HFFc6 (cell line): ENCODE measurements at places on chromosomes 1 and 21. TPM values are rescaled to one million over a fixed set of nuclear protein-coding genes. Genes with fewer than 3 reads are reported as not detected.

CD34 gene
- total RNA-seq: 0.29 to 0.47 TPM (median 0.44 TPM) in 3 replicates

DNA sequence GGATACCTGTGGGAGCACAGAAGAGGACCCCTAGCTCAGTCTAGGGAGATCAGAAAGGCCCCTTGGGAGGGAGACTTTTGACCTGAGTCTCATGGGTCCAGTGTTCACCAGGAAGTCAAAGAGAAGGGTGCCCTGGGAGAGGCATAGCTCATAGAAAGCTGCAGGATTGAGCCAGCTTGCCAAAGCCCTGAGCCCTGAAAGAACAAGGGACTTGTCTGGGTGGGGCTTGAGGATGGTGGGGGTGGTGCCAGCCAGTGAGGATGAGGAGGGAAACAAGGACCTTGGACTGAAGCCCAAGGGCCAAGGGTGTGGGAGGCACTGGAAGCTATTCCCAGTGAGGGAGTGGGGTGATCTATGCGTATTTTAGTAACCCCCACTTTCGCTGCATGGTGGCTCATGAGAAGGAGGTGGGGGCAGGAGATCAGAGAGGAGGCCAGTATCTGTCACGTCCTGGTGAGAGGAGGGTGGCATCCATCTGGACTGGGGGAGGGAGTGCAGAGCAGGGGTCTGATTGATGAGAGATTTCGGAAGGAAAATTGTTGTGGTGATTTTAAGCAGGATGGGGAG lies 28.4 kb downstream of the DMBX1 start:
- no peak for DNase-seq
- peaks cover 14% of the 10 kb centered on the region for H3K27me3 ChIP-seq
- no peak overlapping the region for H3K4me3 ChIP-seq
- H3K36me3 ChIP-seq: no peaks in the 10 kb centered on the region
- no peak overlapping the region for H3K27ac ChIP-seq

KLHL12 gene
- total RNA-seq: 26.1 to 28.6 TPM (median 28.1 TPM) in 3 replicates

TIAM1 gene
- total RNA-seq: 0.11 TPM in 1 of 2 replicates, not detected in the other

DNA sequence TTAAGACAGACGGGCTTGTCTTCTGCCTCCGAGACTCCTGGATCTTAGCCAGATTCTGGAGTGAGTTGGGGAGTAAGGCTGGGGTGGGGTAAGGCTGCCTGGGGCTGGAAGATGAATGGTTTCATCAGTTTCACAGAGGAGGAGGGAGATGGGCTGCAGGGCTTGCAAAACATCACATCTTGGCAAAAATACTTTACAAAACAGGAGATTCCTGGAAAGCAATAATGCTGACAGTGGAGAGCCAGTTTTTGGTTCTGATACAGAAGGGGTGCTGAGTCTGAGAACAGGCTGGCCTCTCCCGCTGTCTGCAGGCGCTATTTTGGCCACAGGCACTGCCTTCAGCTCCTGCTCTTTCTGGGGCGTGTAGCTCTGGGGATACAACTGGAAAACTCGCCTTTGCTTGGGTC lies 83.4 kb upstream of the KCNE2 start:
- peaks cover 6% of the 10 kb centered on the region for H3K4me1 ChIP-seq
- no peak overlapping the region for H3K27ac ChIP-seq
- H3K27me3 ChIP-seq: peaks cover 36% of the 10 kb centered on the region
- no peak overlapping the region for H3K4me3 ChIP-seq

CYP4Z1 gene
- not detected in 2 replicates for total RNA-seq

DNA sequence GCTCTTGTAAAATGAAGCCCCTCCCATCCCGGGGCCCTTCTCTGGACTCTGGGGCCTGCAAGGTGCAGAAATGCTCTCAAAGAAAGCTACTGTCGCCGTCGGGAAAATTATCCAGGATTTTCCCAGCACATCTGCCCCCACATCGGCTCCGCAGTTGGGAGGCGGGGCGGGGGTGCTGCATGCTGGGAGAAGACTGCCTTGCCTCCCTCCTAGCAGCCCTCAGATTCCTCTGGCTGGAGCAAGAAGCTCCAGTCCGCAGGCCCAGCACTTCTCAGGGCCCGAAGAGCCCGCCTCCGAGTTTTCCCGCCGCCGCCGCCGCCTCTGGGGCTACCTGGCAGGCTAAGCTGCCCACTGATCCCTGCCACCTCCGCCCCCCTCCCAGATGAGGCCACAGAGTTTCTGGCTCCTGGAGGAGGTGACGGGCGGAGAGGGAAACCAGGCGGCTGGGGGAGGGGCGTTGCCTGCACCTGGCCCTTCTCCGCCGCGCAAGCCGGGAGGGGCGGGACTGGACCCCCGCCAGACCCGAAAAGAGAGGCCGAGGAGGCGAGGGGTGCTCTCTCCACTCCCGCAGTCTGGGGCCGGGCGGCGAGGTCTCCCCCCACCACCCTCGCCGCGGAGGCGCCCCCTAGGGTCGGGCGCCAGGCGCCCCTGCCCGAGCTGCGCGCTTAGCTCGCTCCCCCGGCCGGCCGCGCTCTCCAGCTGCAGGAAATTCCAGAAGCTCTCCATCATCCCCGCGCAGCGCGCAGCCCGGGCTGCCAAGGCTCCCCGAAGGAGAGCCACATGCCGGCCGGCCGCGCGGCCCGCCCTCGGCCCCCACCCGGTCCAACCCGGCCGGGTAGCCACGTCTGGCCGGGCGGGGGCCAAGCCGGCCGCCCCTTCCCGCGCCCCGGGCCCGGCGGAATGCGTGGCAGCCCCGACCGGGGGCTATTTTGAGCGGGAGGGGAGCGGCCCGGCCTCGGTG lies 28.8 kb downstream of the AHDC1 start:
- peaks cover 5% of the 10 kb centered on the region; the same call in 1 of the 2 replicates for H3K36me3 ChIP-seq
- peak overlapping the region; percentile 63 for H3K27ac ChIP-seq
- peaks cover 65% of the 10 kb centered on the region for H3K4me1 ChIP-seq
- peak; percentile 79 for DNase-seq
- peak overlapping the region; percentile 62 for H3K4me3 ChIP-seq

GUCA2A gene
- total RNA-seq: not detected in 3 replicates

DNA sequence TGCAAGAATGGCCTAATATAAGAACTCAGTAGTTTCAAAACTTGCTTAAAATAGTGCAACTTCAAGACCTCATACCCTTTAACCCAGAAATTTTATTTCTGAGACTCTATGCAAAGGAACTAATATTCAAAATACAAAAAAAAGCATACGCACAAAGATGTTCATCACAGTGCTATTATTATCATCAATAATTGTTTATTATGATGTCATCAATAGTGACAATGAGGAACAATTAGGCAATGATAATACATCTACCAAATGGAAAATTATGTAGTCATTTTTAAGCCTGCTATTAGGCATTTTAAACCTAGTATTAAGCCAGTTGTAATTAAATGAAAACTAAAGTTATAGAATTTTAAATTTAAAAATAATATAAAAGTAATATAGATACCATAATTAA lies 3.3 kb downstream of the TTLL7 start:
- peaks cover 31% of the 10 kb centered on the region for H3K4me1 ChIP-seq
- no peak overlapping the region for H3K4me3 ChIP-seq
- no peak overlapping the region for H3K27ac ChIP-seq
- no peaks in the 10 kb centered on the region for H3K27me3 ChIP-seq
- no peak for DNase-seq

DNA sequence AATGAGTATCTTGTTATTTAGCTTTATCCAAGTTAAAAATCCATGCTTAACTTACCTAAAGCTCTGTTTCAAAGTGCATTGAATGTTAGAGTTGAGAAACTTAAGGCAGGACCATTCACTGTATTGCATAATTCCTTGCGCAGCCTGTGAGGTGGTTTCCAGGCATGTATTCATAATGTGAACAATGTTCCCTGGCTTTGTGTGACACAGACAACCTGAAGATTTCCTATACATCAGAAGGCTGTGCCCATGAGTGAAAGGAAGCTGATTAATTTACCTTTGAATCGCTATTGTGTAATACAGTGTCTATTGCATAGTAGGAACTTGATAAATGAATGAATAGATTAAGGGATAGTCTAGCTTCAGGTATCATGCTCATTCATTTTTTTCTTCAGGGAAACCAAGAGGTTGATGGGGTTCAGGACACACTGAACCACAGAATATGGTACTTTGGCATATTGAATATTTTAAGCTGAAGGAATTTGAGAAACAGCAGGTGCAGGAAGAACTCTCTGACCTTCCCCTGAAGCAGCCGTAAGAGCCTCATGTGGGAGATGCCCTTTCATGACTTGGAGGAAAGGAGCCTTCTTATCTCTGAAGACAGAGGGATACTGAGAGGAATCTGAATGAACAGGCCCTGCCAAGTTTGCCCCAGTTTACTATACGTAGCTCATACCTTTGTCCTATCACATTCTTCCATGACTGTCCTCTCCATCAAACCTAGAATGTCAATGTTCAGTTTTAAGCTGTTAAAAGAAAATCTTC lies 88.6 kb upstream of the GNG12 start:
- no peak for DNase-seq
- H3K4me1 ChIP-seq: no peaks in the 10 kb centered on the region
- no peaks in the 10 kb centered on the region for H3K36me3 ChIP-seq
- H3K27me3 ChIP-seq: no peaks in the 10 kb centered on the region
- no peak overlapping the region for H3K4me3 ChIP-seq
- H3K27ac ChIP-seq: no peak overlapping the region

DNA sequence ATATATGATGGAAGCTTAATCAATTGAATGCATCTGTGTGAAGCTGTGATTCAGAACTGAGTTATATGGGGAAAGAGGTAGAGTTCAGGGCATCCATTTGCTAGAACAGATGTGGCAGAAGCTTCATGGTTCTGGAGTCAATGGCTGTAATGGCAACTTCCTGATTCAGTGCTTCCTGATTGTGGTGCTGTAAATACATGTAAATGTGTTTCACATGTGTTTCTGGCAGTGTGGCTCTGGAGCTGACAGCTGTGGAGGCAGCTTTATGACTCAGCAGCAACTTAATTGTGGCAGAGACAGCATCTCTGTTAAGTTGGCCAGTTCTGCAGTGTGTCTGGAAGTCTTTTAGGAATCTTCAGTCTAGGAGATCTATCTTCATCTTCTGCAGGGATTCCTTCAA lies 226.6 kb upstream of the ZRANB2 start:
- peak; percentile 32 for DNase-seq
- no peaks in the 10 kb centered on the region for H3K36me3 ChIP-seq
- no peak overlapping the region for H3K27ac ChIP-seq
- no peak overlapping the region for H3K4me3 ChIP-seq

DNA sequence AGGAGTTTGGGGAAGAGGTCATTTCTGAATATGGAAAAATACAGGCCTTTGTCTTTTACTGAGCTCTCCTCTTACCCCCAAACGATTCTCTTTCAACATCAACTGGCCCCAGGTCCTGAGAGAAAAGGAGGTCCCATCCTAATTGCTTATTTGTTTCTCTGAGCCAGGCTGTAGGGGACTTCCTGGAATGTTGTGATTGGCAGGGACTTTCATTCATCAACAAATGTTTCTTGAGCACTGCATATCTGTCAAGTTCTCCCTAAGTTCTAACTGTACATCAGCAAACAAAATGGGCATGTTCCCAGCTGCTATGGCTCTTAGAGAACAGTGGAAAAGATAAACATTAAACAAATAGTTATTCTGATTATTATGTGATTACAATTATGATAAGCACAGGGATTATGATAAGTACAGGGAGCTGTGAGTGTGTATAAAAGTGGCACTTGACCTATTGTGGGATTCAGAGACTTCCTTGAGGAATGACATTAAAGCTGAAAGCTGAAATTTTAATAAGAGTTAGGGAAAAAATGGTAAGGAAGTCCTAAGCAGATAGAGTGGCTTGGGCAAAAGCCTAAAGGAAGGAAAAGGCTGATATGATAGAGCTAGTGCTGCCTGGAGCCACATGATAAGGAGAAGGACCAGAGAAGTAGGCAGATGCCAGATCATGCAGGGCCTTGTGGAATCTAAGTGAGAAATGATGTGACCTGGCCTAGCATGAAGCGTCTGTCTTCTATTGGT lies 11.6 kb downstream of the GPX7 start:
- H3K4me1 ChIP-seq: no peaks in the 10 kb centered on the region
- peaks cover 9% of the 10 kb centered on the region for H3K27me3 ChIP-seq
- no peak overlapping the region for H3K27ac ChIP-seq
- H3K36me3 ChIP-seq: no peaks in the 10 kb centered on the region
- no peak overlapping the region for H3K4me3 ChIP-seq

TDRD10 gene
- total RNA-seq: not detected in 3 replicates

DNA sequence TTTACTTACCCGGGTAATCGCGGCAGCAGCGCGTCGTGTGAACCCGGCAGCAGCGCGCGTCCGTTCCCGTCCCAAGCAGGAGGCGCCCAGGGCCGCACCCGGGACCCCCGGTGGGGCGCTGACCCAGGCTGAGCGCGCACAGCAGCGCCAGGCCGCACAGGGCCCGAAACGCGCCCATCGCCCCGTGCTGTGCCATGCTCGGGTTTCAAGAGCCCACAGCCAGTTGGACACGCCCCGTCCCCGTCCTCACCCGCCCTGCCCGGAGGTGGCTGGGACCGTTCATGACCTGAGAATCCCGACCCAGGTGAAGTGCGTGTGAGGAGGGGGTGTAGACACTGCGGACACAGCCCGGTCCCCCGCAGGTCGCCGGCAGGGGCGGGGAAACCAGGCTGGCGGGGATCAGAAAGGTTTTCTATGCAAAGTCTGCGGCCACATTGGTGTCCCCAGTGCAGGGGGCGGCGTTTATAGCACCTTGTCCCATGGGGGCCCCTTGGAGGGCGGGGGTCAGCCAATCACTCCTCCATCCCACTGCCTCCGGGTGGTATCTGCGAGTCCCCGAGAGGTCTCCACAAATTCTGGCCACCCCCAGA lies at the start of gene TNFRSF18:
TSS of gene TNFRSF18 (minus strand) at position 217 of the 590 bp plus-strand sequence. CDS start at position 196, 21 bp downstream.
- DNase-seq: no peak
- H3K27me3 ChIP-seq: no peaks in the 10 kb centered on the region
- no peaks in the 10 kb centered on the region for H3K36me3 ChIP-seq
- peaks cover 13% of the 10 kb centered on the region for H3K4me1 ChIP-seq
- no peak within 1 kb of the TSS for H3K27ac ChIP-seq
- no peak within 1 kb of the TSS for H3K4me3 ChIP-seq

CYYR1 gene
- not detected in 3 replicates for total RNA-seq

BOLA1 gene
- 6.7 to 9.0 TPM (median 6.9 TPM) in 3 replicates for total RNA-seq

GRCh38 chr21:44714905-44715304 lies 3.5 kb upstream of the TSPEAR start:
- no peak overlapping the region for H3K4me3 ChIP-seq
- no peak for DNase-seq
- H3K36me3 ChIP-seq: no peaks in the 10 kb centered on the region
- peaks cover 2% of the 10 kb centered on the region for H3K4me1 ChIP-seq

DNA sequence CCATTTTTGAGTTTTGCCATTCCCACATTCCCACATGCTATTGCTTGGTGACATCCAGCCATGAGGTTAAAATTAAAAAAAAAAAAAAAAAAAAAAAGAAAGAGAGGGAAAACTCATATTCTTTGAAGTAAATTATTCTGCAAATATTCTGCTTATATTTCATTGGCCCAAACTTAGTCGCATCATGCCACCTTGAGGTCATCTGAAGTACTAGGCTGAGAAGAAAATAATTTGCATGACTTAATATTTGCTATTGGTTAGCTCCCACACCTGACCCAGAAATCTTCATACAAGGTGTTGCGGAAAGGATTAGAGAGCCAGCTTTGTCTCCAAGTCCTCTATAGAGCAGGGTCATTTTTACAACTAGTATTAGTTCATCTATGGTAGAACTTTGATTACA lies 2206.0 kb downstream of the MRPL39 start:
- H3K36me3 ChIP-seq: no peaks in the 10 kb centered on the region
- H3K27ac ChIP-seq: no peak overlapping the region
- DNase-seq: no peak
- H3K27me3 ChIP-seq: no peaks in the 10 kb centered on the region
- H3K4me1 ChIP-seq: no peaks in the 10 kb centered on the region

GRCh38 chr1:97307151-97307550 lies 585.6 kb downstream of the PTBP2 start:
- H3K4me3 ChIP-seq: no peak overlapping the region
- peaks cover 12% of the 10 kb centered on the region for H3K36me3 ChIP-seq
- no peak for DNase-seq
- peaks cover 26% of the 10 kb centered on the region for H3K4me1 ChIP-seq

TPTE gene
- total RNA-seq: not detected in 3 replicates
